ENCODE measurements at places on chromosomes 7 and 10. TPM values are rescaled to one million over a fixed set of nuclear protein-coding genes. Genes with fewer than 3 reads are reported as not detected.

GRCh38 chr7:85130702-85131101 lies 56.2 kb downstream of the SEMA3D start:
- DNase-seq, result no peak

EGR2 gene
- total RNA-seq, result 26.2 TPM

WNT8B gene
- not detected for total RNA-seq

HYAL4 gene
- total RNA-seq, result not detected

DNA sequence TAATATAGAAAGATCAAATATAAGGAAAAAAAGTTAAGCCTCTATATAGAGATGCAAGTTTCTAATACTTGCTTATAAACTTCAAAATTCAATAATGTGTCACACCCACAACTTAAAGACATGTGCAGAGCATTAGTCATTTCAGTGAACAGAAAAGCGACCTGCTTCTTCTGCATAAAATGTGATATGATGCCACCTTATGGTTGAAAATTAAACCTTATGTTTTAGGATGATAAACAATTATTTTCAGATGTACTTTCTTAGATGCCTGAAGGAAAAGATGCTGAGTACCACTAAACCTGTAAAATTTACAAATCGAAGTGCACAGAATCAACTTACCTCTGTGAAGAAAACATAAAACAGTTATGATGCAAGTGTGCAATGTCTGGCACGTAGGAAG lies 96.0 kb downstream of the MTERF1 start:
- DNase-seq, result no peak

GRM8 gene
- total RNA-seq, result 1.5 TPM

- no peak for DNase-seq
Observed at GRCh38 chr7:114354306-114354705, 60.3 kb upstream of the FOXP2 start.

DNA sequence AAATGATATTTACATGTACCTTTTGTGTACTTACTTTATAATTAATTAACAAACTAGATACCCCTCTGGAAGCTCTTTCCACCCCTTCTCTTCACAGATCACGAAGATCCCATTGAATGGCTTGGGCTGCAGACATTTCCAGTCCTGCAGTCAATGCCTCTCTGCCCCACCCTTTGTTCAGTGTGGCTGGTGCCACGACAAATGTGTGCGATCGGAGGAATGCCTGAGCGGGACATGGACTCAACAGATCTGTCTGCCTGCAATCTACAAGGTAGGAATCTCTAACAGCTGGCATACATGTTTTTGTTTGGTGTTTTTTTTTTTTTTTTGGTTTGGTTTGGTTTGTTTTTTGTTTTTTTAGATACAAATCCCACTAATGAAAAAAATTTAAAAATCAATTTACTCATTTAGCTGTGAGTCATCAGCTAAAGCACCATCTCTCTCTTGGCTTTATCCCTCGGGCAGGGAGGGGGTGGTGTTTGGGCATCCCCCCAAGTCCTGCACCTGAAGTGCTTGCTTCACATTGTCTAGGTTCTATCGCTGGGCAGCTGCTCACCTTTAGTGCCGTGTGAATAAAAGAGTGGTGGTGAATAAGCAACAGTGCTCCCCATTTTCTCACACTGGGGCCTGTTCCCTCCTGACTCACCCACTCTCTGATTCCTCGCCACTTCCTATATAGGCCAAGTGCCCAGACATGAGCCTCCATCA lies 68.9 kb downstream of the MET start:
- DNase-seq, result no peak

DNA sequence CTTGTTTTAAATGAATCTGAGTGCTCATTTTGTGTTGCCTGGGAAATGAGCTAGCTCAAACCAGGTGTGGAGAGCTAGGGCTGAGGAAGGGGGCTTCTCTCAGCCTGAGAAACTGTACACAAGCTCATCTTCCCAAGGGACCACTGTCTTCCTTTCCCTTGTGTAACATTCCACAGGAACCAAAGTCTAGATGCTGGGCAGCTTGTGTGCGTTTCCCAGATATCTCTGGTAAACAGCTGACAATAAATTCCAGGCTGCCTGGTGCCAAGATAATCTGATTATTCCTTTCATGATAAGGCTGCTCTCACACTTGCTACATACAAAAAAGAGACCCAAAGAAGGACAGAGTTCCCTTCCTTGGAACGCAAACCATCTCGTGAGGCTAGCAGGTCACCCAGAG lies 33.1 kb upstream of the MKLN1 start:
- no peak for DNase-seq

DNA sequence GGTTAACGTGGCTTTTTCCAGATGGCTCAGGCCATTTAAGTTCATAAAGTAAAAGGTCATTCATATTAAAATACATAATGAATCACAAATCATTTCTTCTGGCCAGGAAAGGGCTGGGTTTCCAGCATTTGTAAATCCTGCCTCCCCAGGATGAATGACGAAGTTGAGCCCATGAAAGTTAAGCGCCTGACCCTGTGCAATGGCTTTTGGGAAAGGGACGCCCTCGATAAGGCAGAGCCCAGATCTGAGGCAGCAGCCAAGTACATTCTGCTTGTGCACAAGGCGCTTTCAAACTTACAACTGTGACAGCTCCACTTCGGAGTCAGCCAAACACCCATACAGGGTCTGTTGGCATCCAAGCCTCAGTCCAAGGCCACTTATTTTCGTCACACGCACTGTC lies 2.8 kb downstream of the GIMAP6 start:
- no peak for DNase-seq

ZNF746 gene
- 43.2 TPM for total RNA-seq

ELFN1 gene
- total RNA-seq, result 0.59 TPM

GNAI1 gene
- 41.1 TPM for total RNA-seq

DNA sequence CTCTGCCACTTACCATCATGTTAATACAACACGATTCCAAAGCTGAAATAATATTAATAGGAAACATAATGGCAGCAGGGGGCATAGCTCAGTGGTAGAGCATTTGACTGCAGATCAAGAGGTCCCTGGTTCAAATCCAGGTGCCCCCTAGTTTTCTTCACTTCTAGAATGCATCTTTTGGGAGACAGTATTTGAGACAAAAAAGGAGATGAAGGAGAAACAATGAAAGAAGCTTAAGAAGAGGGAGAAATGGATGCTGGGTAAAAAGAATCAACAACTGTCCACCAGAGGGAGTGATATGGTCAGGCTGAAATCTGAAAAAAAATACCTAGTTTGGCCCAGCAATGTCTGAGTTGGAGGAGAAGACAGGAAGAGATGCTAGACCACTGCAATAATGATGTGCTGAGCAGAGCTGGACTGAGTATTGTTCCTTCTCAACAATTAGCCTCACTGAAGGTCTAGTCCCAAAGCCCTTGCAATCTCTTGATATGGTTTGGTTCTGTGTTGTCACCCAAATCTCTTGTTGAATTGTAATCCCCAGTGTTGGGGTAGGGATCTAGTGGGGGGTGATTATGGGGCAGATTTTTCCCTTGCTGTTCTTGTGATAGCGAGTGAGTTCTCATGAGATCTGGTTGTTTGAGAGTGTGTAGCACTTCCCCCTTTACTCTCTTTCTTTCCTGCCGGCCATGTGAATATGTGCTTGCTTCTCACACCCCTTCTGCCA lies 48.3 kb downstream of the ZNF783 start:
- DNase-seq, result no peak

FRMPD2 gene
- not detected for total RNA-seq

DNA sequence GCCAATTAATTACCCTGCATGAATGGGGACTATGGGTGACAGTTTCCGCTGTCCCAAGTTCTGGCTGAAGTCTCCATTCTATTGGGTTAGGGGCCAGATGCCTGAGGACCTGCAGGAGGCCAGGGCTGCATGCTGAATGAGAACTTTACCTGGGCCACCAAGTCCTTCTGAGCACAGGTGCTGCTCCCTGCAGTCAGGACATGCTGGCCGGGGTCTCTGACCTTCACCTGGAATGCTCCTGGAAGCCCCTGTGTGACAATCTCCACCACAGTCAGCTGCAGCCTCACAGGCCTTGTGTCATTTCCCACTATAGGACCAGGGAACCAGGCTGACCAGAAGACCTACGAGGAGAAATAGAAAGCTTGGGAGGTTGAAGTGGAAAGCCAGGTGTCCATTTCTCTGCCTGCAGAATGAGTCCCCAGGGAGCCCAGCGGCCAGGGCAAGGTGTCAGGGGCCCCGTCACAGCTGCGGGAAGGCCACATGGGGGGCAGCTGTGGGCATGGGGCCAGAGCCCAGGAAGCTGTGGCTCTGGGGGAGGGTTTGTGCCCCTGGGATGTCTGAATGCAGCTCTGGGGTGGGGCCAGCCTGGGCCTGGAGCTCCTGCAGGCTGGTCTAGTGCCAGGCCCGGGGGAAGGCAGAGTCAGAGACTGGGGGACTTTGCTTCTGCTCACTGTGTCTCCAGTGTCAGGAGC lies 5.6 kb upstream of the GIMAP8 start:
- no peak for DNase-seq
